ENCODE measurements at places on chromosomes 7 and 10.

DNA sequence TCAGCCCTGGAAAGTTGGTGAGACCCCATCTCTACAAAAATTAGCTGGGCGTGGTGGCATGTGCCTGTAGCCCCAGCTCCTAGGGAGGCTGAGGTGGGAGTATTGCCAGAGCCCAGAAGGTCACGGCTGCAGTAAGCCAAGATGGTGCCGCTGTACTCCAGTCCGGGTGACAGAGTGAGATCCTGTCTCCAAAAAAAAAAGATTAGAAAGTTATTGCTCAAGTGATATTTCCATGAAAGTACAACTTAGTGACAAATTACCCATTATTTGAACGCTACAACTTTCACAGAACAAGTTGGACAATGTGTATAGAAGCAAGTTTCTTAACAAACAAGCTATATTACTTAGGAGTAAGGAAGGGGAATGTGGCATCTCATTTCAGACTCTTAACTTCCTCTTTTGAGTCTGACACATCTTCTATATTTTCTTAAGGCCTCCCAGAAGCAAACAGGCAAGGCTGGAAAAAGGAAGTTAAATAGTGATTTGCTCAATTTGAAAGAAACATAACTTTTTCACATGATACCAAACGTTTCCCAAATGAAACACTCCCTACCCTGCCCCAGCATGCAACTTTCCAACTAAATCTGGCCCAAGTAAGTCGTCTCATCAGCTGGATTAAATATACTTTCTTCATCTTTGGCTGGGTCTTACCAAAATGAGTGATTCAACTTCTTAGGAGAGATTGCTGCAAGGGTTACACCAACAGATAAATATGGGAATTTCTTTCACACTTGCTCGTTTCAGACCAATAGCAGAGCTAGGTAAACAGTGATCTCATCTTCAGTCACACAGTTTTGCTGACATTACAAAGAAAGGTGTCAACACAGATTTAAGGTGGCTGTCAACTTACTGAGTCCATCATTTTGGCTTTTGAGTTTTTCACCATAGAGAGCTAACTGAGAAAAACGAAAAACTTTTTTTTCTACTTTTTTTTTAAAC, 66.3 kb upstream of the KLF6 start:
- no peak for DNase-seq

GRCh38 chr10:131947631-131948347, 33.9 kb downstream of the BNIP3 start:
- no peak for DNase-seq

- no peak for DNase-seq
These were observed 39.4 kb downstream of the EN2 start for GRCh38 chr7:155497149-155497901.

DNA sequence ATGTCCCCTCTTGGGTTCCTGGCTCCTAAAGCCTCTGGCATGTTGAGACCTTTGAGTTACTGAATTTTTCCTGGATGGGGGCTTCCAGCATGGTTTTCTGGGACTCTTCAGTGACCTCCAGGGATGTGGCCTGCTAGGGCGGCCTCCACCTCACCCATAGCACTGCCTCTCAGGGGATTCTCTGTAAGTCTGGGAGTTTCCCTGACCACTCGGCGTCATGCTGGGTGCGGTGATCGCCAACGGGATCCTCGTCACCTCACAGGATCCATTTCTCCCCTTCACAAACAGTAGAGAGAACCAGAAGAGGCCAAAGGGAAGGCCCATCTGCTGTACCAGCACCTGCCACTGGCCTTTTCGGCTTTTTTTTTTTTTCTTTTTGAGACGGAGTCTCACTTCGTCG, 84.3 kb downstream of the NPTX2 start:
- no peak for DNase-seq

GRCh38 chr7:28718545-28718944, 239.6 kb downstream of the TRIL start:
- DNase-seq: no peak
